ENCODE measurements at places on chromosomes 4 and X. TPM values are rescaled to one million over a fixed set of nuclear protein-coding genes. Genes with fewer than 3 reads are reported as not detected.

USP26 gene
- not detected for total RNA-seq

NDST3 gene
- total RNA-seq, result not detected

CFAP99 gene
- total RNA-seq, result not detected

MRPS18C gene
- total RNA-seq, result 62.7 TPM
